Frontal cortex (tissue), 4 donors: ENCODE measurements at places on chromosomes 4 and X. TPM values are rescaled to one million over a fixed set of nuclear protein-coding genes. Genes with fewer than 3 reads are reported as not detected.
A peak's percentile ranks its signal among the peaks of the same experiment; 100 is the strongest.

The PASD1 gene
- not detected for total RNA-seq

GRCh38 chrX:77527233-77528001 lies 80.2 kb downstream of the FGF16 start:
- no peak for DNase-seq

The CTSO gene
- total RNA-seq: 7.3 TPM

The GJB1 gene
- total RNA-seq: not detected

The CXCL11 gene
- total RNA-seq: not detected

- no peak for DNase-seq
Measured at GRCh38 chr4:44806071-44806470, 79.7 kb upstream of the GNPDA2 start.

DNA sequence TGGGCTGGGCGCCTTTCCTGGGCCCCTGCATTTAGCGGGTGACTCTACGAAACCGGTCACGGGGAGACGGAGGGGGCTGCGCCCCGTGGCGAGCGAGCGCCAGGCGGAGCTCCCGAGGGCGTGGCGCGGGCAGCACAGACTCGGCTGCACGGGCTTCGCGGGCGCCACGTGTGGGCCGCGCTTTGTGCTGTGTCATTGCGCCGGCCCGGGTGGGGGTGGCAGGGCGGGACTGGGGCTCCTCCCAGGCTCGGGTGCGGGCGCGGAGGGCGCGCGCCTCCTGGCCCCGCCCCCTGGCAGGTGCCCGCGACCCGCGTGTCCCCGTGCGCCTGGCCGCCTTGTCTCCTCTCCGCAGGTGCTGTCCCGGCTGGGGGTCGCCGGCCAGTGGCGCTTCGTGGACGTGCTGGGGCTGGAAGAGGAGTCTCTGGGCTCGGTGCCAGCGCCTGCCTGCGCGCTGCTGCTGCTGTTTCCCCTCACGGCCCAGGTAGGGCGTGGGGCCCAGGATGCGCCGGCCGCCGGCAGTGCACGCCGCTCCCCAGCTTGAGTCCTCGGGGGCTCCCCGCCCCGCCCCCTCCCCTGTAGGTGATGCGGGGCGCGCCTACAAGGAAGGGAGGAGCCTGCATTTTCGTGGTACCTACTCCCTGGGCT lies 651 bp downstream of the UCHL1 start:
- peak; percentile 62 for DNase-seq

- DNase-seq: no peak
Measured at GRCh38 chr4:23782778-23783437, 106.9 kb downstream of the PPARGC1A start.

- DNase-seq: no peak
Measured at GRCh38 chrX:9522378-9523155, 57.7 kb downstream of the TBL1X start.

The IL21 gene
- not detected for total RNA-seq

The RHOXF2 gene
- not detected for total RNA-seq

DNA sequence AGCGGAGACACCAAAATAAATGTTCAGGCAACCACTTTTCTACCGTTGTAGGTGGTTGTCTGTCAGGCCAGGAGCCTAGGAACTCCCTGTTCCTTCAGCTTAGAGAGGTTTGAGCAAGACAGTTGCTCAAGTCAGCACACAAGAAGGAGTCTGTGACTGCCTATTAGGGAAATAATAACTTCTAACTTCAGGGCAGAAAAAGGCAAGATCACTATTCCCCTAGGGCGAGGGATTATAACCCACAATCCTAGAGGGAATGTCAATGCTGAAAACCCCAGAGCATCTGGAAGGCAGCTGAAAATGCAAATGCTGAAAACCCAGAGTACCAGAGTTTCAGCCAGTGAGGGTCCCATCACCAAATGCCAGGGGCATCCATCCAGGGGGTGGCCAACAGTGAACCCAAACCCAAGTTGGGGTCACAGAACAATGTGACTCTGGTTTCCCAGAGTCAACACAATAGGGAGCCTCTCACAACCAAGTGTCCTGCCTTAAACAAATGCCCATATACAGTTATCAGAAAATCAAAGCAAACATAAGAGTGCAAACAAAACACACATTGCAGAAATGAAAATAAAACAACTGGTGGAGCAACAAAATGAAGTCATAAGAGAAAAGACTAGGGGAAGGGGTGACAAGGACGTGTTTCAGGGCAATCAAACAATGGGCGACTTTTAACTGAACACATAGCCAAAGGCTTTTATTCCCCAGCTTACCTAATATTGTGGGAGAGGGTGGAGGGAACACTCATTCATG lies 27.6 kb downstream of the MORF4L2 start:
- DNase-seq: no peak

- DNase-seq: no peak
Measured at GRCh38 chr4:122855353-122855890, 28.8 kb downstream of the FGF2 start.

DNA sequence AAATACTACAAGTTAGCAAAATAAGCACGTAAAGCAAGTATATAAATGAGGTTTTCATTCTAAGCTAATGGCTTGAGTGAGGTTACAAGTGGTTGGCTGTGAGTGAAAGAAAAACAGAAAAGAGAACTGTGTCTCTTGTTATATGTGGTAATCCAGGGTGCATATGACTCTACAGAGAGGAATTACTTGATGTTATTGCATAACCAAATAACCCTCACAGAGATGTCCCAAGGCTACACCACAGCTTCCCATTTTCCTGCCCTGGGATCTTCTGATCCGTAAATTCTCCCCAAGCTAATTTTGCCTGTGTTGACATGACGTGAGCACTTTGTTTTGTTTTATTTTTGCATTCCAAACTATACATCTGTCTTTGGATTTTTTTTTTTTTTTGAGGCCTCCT lies 470.0 kb upstream of the INTU start:
- no peak for DNase-seq

The PCDH10 gene
- total RNA-seq: 110 TPM

The TACR3 gene
- total RNA-seq: 2.4 TPM

The TMEM271 gene
- 15.9 TPM for total RNA-seq

- DNase-seq: no peak
Measured at GRCh38 chrX:140701480-140701879, 8.1 kb upstream of the LINC00632 start.

- no peak for DNase-seq
Measured at GRCh38 chrX:153688506-153688905, 780 bp downstream of the SLC6A8 start.

- no peak for DNase-seq
Measured at GRCh38 chr4:128831531-128832242, 22.2 kb downstream of the JADE1 start.

GRCh38 chrX:45172890-45173289 lies 27.8 kb downstream of the DIPK2B start:
- DNase-seq: no peak

DNA sequence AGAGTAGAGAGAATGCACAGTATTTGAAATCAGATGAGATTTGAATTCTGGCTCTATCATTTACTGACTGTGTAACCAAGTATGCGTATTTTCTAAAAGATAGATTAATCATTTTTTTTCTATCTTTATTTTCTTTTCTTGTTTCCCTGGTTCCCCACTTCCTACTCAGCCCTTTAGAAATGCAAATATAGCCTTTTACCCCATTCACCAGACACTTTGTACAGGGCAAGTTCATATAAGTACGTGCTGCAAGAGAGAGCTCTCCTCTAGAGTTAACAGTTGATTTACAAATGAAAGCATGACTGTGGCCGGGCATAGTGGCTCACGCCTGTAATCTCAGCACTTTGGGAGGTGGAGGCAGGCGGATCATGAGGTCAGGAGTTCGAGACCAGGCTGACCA lies 17.8 kb upstream of the TDO2 start:
- DNase-seq: no peak

DNA sequence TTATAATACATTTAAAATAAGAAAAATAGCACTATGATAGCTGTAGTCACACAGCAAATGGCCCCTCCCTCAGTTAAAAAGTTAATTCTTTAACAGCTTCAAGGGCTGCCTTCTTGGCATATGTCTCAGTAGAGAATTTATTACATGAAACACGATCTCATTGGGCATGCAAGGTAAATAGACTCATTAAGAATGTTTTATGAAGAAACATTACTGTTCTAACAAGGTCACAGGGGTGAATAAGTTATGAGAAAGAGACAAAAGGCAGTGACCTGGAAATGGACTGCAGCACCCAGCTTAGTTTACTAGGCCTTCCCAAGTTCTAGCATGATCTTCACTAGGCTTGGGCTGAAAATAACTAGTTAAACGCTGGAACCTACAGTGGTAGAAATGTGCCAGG lies 277.7 kb downstream of the NR3C2 start:
- no peak for DNase-seq

DNA sequence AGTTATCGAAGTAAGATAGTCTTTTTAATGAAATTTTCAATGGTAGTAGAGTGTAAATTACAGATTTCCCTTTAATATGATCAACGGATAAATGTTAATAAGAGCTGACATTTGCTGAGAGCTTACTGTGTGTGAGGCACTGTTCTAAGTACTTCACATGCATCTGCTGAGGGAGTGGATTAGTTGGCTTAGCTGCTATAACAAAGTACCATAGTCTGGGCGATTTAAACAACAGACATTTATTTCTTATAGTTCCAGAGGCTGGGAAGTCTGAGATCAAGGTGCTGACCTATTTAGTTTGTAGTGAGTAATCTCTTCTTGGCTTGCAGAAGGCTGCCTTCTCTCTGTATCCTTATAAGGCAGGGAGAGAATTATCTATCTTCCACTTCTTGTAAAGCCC lies 174.3 kb downstream of the CEP135 start:
- no peak for DNase-seq

GRCh38 chr4:122830426-122831095 lies 3.9 kb downstream of the FGF2 start:
- no peak for DNase-seq

- DNase-seq: no peak
Measured at GRCh38 chr4:157115613-157116335, 39.8 kb downstream of the GLRB start.

DNA sequence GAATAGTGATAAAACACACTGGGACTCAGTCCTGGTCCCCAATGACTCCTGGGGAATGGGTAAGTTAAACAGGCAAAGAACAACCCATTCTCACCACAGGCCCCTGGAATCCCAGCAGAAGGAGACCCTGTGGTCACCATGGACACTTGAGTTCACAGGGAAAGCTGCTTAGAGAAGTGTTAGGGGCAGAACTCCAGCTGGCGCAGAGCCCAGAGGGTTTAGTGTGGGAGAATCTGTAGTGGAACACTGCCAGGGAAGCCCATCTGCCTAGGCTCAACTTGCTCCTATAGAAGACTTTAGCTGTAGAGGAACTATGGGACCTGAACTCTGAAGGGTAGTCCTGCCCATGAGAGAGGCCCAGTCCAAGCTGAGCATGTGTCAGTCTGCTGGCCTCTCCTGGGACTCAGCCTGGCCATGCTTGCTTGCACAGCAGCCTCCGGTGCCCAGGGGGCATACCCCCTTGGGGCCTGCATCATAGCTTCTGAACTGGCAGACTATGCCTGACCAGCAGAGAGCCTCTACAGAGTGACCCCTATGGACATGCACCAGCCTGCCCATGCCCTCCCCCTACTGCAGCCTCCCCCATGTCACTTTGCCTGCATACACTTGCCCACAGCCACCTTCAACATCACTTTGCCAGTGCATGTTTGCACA lies 343.5 kb downstream of the IDS start:
- no peak for DNase-seq

The PPEF1 gene
- 16.3 TPM for total RNA-seq

GRCh38 chr4:105462576-105462975 lies 11.3 kb downstream of the PPA2 start:
- DNase-seq: no peak

The GPR34 gene
- total RNA-seq: 7.3 TPM

- DNase-seq: no peak
Measured at GRCh38 chr4:48949086-48949485, 37.0 kb upstream of the CWH43 start.

- DNase-seq: no peak
Measured at GRCh38 chrX:29281078-29281742, 694.0 kb downstream of the IL1RAPL1 start.

DNA sequence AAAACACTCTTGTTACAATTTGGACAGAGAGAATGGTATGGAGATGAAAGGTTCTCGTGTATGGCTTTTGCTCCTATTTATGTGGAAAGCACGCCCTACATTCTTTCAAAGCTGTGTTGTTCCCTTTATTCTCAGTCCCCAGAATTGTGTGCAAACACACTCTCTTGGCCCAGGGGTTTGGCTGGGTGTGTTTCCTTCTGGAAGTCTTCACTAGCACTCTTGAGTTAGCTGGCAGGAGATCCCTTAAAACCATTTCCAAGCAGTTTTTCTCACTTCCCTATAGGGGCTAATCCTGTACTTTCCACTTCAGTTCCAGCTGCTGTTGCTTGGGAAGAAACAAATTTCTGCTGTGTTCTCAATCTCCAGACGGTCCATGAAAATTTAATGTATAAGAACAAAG lies 35.1 kb downstream of the FHL1 start:
- no peak for DNase-seq

The CORIN gene
- 0.82 TPM for total RNA-seq
